HT1080 (cell line): ENCODE measurements at places on chromosomes 11 and 22.

DNA sequence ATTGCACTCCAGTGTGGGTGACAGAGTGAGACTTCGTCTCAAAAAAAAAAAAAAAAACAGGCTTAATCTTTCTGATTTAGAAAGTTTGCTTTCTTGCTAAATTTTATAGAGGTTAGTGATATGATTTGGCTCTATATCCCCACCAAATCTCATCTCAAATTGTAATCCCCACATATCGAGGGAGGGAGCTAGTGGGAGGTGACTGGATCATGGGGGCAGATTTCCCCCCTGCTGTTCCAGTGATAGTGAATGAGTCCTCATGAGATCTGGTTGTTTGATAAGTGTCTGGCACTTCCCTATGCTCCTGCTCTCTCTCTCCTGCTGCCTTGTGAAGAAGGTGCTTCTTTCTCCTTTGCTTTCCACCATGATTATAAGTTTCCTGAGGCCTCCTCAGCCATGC, 90.9 kb downstream of the OSBP2 start:
- no peak for DNase-seq

GRCh38 chr11:34499719-34500500, 13.7 kb downstream of the ELF5 start:
- DNase-seq = no peak

- DNase-seq = no peak
Measured at GRCh38 chr11:126660321-126660720, 304.8 kb downstream of the ST3GAL4 start.

DNA sequence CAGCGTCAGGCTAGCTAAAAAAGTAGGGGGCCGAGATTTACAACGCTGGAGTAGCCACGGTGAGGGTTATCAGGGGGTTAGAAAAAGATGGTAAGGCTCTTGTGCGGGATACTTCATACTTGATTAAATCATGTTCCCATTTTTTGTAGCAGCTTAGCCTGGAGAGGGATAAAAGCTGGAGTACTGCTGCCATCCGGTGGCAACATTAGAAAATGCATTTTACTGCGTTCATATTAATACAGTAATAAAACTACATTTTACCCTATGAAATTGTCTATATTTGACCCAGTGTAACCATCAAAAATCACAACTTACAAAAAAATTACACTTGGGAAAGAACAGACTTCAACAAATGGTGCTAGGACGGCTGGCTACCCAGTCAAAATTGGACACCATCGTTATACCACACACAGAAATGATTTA, 17.3 kb downstream of the RPUSD4 start:
- DNase-seq = peak; percentile 16

DNA sequence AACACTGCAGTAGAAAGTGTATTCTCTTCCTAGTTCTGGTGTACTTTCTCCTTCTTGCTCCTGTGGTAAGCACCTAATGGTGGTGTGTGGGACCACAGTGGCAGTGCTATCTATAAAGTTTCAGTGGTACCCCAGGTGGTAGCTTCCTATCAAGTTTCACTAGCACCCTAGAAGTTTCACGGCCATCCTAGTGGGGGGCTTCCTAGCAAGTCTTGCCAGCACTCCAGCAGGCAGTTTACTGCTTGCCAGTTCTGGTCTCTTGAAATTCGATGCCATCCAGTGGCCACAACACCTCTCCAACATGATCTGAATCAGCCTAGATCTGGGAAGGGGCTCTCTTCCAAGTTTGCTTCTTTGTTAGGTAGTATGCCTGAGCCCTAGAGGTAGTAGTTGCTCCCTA, 229.6 kb downstream of the SWAP70 start:
- no peak for DNase-seq

DNA sequence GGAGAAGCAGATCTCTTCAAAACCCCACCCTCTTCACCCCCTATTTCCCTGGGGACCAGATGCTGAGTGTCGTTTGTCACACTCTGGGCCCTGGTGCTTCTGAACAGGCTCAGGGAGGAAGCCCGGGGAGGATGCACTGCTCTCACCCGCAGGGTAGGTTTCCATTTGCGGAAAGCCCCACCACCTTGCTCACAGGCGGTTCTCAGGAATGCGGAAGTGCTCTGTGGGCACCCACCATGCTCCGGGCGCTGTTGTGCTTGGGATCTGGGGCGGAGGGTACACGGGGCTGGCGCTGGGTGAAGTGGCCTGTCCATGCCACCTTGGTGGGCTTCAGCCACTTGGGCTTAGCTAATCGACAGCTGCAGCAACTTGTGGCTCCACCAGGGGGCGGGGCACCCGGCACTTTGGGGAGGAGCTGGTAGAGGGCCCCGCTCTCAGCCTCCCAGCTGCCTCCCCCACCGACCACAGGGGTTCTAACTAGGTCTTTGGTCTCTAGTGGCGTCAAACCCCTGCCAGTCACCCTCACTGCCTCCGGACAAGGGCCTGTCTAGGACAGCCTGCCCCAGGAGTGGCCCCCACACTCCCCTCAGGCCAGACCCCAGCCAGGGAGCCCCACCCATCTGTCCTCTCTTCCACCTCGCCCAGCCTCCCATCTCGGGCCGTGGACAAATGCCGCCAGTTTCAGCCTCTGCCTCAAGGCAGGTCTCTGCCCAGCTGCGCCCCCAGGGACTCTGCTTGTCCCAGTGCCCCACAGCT, 7.4 kb downstream of the NDUFV1 start:
- DNase-seq = no peak

GRCh38 chr11:109929308-109929707, 163.9 kb upstream of the ZC3H12C start:
- no peak for DNase-seq

- no peak for DNase-seq
Measured at GRCh38 chr11:135002236-135002635, 590.2 kb upstream of the B3GAT1 start.
